Naive thymus-derived CD4-positive, alpha-beta T cell (primary cell): ENCODE measurements at places on chromosomes 12 and 14.

DNA sequence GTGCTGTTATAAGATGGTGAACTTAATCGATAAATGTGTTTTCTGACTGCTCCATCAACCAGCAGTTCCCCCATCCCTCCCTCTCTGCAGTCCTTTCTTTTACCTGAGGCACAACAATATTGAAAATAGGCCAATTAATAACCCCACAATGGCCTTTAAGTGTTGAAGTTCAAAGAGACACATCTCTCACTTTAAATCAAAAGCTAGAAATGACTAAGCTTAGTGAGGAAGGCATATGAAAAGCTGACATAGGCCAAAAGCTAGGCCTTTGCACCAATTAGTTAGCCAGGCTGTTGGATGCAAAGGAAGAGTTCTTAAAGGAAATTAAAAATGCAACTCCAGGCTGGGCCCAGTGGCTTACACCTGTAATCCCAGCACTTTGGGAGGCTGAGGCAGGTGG is 43.7 kb downstream of the SAV1 start:
- no peak for DNase-seq

GRCh38 chr14:20657216-20658211 is 16.0 kb upstream of the OR6S1 start:
- DNase-seq: no peak

GRCh38 chr12:2126676-2127406 is 74.1 kb downstream of the CACNA1C start:
- no peak for DNase-seq

GRCh38 chr12:55682087-55682796 is 25.5 kb downstream of the ITGA7 start:
- DNase-seq: no peak

- DNase-seq: no peak
Measured at GRCh38 chr14:96264200-96264553, 8.2 kb downstream of the BDKRB1 start.

- no peak for DNase-seq
Measured at GRCh38 chr14:37625597-37626595, 30.5 kb downstream of the TTC6 start.

DNA sequence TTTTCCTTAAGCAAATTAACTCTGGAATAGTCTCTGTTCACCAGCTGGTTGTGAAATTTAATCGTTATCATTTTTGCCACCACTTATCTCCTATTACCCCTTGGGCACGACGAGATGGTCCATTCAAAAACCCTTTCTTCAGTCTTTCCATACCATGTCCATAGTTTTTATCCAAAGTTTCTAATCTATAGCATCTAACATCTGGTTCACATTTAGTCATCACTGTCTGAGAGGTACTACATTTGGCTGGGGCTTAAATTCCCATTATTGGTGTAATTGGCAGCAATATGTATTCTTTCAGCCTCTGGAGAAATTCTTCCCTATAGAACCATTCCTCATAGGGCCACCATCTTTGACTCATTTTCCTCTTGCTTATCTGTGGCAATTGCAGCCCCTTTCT is 163.5 kb downstream of the CCER1 start:
- no peak for DNase-seq
